ENCODE measurements at places on chromosomes 12 and 14.

DNA sequence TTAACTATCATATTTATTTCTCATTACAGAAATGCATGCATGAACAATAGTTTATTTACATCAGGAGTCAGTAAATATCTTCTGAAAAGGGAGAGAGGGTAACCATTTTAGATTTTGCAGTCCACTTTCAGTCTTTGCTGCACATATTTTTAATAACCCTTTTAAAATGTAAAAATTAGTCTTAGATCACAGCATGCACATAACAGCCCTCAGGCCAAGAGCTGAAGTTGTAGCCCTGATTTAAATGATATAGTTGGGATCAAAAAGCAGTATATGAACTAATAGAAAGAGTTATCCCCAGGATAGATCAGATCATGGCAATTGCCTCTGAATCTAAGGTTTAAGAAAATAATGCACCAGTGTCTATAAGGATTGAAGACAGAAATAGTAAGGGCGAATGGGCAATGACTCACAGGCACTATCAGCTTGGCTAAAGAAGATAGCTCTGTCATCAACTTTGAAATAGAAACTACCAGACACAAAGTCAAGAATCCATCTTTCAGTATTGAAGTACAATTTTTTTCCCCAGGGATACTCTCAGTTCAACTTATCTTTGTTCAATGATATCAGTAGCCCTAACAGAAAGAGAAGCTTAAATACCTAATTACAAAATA lies 13.1 kb upstream of the CLEC7A start:
- no peak for DNase-seq

- DNase-seq: no peak
These were observed 370.2 kb upstream of the SFSWAP start for GRCh38 chr12:131340616-131341210.

GRCh38 chr12:4009979-4010704 lies 136.9 kb upstream of the PARP11 start:
- DNase-seq: no peak

GRCh38 chr14:104101086-104101621 lies 15.7 kb downstream of the ASPG start:
- no peak for DNase-seq

- no peak for DNase-seq
These were observed 2.3 kb downstream of the CLEC2B start for GRCh38 chr12:9866860-9867269.

- no peak for DNase-seq
These were observed 190.1 kb upstream of the FOXG1 start for GRCh38 chr14:28576523-28576922.

DNA sequence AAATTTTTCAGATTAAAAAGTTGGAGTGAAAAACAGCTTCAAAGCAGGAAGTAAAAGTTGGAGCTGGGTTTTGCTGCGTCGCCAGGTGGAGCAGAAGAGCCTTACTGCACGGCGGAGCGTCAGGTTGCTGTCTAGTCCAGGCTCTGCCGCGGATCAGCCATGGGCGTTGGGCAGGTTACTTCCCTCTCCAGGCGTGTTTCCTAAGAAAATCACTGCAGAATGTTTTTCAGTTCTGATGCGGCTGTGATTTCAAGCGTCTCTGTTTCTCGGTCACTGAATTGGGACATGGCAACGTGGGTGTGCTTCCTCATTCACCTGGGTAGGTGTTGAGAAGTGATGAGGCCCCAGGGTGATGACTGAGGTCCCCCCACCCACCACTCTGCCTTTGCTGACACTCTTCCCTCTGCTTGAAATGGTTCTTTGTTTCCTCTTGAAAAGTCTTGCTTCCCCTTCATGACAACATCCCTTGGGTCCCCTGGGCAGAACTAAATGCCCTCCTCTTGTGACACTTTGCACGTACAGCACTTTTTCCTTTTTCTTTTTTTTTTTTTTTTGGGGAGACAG lies 7.6 kb downstream of the EVL start:
- no peak for DNase-seq

Measured in NCI-H2227 treated with DMSO at 0.1 percent for 48 hours (cell line).